ENCODE measurements at places on chromosomes 6 and 20.
A peak's percentile ranks its signal among the peaks of the same experiment; 100 is the strongest.

- DNase-seq = no peak
Measured at GRCh38 chr6:32718879-32719278, 22.3 kb upstream of the HLA-DQA2 start.

DNA sequence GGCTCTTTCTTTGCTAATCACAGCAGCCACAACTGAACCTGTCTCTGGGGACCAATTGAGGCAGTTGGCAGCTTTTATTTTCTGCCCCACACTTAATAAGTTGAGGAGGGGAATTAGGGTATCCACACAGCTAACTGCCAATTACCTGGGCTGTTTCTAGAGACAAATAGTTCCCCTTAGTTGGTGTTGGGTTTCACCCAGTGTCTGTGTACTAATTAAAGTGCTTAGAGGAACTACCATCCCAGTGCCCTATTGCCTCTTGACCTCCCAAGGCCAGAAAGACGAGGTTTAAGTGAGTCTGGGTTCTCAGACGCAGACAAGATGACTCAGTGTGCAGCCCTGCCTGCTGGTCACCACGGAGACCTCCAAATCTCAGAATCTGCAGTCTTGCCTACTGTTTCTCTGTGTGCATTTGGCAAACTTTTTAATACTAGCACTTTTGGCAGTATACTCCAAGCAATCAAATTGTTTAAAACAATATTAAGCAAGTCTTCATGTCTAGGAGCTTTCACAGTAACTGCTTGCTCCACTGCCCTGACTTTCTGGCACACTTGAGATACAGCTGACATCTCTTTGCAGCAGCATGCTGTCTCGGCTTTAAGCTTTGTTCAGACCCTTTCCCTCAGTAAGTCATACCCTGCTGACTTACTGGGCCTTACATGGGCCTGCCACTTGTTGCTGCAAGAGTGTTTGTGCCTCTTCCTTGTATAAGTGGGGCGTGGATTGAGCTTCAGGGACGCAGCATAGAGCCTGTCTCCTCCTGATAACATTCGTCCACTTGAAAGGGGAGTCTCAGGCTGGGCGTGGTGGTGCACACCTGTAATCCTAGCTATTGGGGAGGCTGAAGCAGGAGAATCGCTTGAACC is 31.9 kb downstream of the STK35 start:
- no peak for DNase-seq

GRCh38 chr6:50952092-50952907 is 133.6 kb downstream of the TFAP2B start:
- DNase-seq = no peak

DNA sequence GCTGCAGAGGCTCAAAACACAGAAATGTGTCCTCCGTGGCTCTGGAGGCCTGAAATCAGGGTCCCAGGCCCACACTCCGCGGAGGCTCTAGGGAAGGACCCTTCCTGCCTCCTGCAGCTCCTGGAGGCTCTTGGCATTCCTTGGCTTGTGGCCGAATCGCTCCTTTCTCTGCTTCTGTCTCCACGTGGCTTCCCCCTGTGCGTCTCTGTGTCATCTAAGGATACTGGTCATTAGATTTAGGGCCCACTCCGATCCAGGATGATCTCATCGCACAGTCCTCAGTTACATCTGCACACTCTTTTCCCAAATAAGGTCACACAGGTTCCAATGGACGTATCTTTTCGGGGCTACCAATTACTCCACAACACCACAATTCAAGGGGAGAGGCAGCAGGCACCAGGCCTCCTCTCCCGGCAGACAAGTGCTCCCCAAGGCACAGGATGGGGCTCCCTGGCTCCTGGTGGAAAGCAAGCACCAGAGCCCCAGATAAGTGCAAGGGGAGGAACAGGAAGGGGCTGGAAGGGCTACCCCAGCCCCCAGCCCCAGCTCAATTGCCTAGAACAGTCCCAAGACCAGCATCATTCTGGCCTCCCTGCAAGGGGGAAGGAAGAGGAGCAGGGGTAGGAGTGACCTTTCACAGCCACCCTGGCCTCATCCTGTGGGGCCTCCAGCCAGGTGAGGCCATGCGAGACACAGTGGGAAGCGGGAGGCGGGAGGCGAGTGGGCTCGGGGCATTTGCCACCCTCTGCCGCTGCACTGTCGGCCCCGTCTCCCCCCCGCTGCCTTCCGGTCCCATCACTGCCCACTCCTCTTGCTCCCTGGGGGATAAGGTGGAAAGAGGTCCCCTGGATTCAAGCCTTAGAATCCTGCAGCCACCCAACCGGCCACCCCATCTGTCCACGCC is 16.3 kb downstream of the NTSR1 start:
- peak; percentile 0 for DNase-seq

DNA sequence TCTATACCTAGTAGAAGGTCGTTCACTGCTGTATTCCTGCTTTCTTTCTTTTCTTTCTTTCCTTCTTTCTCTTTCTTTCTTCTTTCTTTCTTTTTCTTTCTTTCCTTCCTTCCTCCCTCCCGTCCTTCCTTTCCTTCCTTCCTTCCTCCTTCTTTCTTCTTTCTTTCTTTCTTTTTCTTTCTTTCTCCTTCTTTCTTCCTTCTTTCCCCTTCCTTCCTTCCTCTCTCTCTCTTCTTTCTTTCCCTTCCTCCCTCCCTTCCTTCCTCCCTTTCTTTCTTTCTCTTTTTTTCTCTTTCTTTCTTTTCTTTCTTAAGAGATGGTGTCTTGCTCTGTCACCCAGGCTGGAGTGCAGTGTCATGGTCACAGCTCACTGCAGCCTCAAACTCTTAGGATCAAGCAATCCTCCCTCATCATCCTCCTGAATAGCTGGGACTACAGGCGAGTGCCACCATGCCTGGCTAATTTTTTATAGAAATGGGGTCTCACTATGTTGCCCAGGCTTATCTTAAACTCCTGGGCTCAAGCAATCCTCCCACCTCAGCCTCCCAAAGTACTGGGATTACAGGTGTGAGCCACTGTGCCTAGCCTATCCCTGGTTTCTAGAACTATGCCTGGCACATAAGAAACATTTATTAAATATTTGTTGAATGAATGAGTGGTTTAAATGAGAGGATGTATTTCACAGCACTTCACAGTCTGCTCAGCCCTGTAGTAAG is 2.6 kb upstream of the DNPH1 start:
- no peak for DNase-seq

DNA sequence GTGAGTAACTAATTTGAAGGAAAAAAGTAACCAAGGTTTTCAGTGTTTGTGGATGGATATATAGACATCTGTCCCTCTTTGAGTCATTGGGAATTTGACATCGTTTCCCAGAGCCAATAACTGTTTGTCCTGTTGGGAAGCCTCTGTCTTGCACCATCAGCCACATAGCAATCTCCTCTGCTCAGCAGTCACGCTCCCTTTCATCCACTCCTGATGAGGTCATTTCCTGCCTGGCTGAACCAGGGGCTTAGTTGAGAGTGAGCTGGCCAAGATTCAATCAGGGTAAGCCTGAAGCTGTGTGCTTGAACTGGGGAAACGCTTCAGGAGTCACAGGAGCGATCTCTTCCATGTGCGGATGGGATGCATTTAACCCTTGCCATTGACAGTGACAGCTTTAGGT is 121.5 kb upstream of the FOXQ1 start:
- DNase-seq = no peak

GRCh38 chr20:49877386-49877921 is 37.9 kb downstream of the SPATA2 start:
- no peak for DNase-seq

DNA sequence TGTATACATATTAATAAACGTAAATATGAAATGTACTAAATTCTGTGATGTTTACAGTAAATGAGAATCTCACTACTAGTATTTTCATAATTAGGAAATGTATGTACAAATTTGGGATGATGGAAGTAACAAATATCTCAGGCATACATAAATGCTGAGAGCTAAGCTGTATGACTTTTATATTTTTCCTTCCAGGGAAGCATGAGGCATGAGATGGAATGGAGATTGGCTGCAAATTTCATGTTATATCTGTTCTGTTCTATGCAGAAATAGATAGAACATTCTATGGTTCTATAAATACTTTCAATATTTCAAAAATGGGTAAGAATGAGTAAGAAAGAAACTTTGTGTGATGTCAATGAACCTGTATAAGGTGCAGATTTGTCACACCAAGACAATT is 335.2 kb downstream of the KHDRBS2 start:
- DNase-seq = no peak

GRCh38 chr6:163813979-163814493 is 399.5 kb downstream of the QKI start:
- DNase-seq = no peak

DNA sequence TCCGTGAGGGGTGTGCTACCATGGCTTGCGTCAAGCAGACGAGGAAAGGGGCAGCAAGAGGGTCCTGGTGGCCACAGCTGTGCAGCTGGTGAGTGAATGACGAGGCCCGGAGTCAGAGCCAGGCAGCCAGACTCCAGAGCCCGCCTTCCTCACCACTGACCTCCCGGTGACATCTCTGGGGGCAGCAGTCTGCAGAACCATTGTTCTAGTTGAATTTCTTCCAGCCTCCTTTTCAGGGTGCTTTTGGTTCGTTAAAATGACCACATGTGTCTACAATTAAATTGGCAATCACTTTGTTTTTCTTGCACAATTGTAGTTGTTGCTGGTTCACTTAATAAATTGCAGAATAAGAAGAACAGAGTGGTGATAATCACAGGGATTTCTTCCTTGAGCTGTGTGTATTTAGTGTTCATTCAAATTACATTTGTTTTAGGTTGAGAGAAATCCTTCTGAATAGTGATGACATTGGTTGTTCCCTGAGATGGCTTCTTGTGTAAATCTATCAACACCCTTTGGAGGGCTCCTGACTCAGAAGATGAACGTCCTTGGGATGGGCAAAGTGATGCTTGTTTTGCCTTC is 96.4 kb downstream of the TULP4 start:
- DNase-seq = no peak

DNA sequence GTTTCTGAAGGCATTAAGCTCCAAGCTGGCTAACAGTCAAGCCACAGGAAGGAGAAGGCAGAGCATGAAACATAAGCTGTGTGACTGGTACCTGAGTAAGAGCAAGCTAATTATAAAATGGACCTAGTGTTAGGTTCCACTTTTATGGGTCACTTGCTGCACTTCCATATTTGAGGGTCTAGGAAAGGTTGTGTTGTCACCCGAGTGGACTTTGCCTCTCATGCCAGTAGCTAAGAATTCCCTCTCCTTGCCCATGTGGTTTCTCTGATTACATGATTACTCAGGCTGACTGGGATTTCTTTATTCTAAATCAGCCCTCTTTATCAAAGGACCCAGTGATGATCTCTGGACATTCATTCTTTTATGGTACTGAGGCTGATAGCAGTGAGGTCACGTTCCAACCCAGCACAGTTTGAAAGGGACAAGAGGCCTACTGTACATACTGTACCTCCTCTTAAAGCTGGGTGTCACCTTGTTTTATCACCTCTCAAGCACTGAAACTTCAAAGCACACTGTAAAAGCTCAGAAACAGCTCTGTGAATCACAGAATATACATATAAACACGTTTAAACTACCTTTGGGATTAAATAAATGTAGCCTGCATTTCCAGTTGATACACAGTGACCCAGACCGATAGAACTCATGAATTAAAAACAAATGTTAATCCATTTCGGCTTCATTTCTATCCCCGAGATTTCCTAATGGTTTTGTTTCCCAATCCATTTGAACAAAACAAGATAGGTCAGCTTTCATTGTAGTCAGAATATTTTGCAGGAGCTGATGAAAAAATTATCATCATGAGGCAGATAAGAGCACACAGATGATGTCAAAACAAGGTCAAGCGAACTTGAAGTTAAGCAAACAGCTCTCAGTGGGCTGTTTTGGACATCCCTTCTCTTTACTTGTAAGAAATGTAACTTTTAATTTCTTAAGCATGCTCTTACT is 96.5 kb downstream of the ALDH8A1 start:
- no peak for DNase-seq

DNA sequence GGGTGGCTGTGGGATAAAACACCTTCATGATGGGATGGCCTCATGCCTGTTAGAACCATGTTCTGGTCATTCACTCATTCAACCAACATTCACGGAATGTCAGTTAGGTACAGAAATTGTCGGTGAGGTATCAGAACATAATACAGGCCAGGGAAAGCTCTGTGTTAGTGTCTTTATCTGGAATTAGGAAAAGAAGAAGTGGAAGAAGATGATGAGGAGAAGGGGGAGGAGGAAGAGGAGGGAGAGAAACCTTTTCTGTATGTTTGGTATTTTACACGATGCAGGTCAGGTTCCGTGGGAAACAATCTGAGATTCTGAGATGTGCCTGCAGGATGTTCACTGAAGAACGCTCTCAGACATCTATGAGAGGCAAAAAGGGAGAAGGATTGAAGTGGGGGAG is 5.6 kb downstream of the ADTRP start:
- DNase-seq = no peak

- DNase-seq = no peak
Measured at GRCh38 chr6:35786810-35787209, 6.0 kb downstream of the CLPSL1 start.

- no peak for DNase-seq
Measured at GRCh38 chr6:781350-781961, 88.5 kb upstream of the EXOC2 start.

GRCh38 chr20:10454151-10454750 is 19.1 kb downstream of the SLX4IP start:
- no peak for DNase-seq

DNA sequence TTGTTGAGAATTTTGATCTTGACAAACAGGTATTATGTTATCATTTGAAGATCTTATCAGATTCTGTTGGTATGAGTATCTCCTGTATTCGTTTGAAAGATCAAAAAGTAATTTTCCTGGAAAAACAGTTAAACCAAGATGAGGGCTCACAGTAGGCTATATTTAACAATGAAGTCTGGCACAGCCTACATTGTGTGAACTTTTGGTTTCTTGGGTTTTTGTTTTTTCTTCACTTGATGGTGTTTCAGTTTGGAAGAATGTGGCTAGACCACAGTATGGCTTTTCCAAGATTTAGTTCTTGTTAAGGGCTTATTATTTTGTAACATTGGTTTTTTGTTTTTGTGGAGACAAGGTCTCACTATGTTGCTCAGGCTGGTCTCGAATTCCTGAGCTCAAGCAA is 306.4 kb downstream of the CDKAL1 start:
- no peak for DNase-seq

- no peak for DNase-seq
Measured at GRCh38 chr20:32282461-32282860, 5.0 kb downstream of the KIF3B start.

DNA sequence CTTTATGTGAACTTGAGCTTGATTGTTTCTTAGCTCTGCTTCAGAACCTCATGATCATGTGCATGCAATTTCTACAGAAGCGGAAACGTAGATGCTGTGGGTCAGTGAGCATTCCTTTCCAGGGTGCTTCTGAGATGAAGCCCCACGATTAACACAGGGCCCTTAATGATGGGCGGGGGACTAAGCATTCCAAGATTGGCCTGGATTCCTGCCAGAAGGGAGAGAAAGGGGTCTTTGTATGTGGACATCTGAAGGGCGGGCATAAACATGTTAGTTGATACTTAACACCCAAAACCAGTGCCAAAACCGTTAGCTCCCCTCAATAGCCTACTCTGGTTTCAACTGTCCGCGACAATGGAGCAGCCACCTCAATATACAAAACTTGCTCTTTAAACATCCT is 46.9 kb upstream of the POU3F2 start:
- no peak for DNase-seq
